ENCODE measurements at places on chromosomes 13 and 19.

- DNase-seq: no peak
Observed at GRCh38 chr19:1220976-1221903, 15.7 kb downstream of the STK11 start.

GRCh38 chr19:30498707-30499106, 126.5 kb downstream of the ZNF536 start:
- DNase-seq: no peak

GRCh38 chr13:77184455-77184854, 142.4 kb downstream of the MYCBP2 start:
- no peak for DNase-seq

DNA sequence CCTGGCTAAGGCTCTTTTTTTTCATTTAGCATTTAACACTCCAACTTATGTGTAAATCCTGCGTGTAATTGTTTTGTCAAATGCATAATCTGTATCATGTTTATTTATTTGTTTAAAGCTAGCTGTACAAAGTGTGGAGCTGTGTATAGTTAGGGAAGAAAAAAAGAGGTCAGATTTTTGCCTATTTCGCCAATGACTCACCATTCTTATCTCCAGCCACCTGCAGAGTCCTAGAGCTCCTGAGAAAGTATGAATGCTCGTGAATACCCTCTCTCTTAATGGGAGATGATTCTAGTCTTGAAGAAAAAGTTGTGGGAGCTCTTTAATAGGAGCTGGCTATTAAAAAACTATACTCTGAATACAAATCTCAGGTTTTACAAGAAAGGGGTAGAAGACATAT, 778.8 kb upstream of the SLITRK5 start:
- DNase-seq: no peak

DNA sequence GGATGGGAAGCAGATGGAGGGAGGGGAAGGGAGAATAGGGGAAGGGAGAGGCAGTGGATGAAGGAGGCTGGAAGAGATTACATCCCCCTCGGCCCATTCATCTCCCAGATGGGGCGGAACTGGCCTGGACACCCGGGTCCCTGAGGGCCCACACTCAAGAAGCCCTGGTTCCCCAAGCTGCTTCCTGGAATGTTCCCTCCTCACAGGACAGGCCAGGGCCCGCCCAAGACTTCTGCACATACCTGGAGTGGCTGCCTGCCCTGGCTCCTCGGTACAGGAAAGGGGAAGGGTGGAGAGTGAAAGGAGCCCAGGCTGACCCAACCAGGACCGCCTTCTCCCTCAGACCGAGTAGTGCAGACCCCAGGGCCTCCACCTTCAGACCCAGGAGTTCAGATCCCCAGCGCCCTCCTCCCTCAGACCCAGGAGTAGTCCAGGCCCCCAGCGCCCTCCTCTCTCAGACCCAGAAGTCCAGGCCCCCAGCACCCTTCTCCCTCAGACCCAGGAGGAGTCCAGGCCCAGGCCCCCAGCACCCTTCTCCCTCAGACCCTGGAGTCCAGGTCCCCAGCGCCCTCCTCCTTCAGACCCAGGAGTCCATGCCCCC, 489 bp downstream of the NTF4 start:
- no peak for DNase-seq

- DNase-seq: no peak
Observed at GRCh38 chr13:23956106-23956505, 58.8 kb upstream of the C1QTNF9B start.

- no peak for DNase-seq
Observed at GRCh38 chr19:48342841-48343540, 17.6 kb downstream of the EMP3 start.

GRCh38 chr13:60924856-60925255, 490.8 kb downstream of the PCDH20 start:
- DNase-seq: no peak

DNA sequence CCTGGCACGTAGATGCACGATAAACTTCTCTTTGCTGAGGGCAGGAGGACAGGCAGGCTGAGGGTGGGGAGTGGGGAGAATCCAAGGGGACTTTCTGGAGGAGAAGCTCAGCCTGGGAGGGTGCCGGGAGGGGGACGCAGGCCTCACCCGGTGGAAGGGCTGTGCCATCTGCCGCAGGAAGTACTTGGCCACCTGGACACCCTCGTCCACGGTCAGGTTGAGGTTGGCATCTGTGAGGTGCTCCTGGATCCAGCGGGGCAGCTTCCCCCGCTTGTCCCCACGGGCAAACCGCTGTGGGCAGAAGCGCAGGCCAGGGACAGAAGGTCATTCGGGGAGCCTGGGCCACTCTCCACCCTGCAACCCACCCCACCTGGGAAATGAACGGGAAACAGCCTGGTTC, 11.5 kb downstream of the KLC3 start:
- no peak for DNase-seq

GRCh38 chr19:13190781-13191540, 40.8 kb downstream of the IER2 start:
- no peak for DNase-seq
